ENCODE measurements at places on chromosomes 5 and 9.

DNA sequence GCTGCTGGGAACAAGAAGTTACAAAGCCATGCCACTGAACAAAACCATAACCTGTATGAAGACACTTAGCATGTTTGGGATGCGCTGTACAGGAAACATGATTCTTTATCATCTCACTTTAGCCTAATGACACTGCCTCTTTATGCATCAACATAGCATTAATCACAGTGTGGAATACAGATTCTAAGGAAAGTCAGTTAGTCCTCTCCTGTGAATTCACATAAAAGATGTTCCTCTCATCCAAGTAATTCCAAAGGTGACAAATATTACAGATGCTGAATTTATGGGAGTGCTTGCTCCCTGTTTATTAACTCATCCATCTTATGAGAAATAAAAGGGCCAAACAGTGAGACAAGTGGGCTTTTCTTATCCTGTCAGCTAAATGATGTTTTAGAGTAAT is 1677.7 kb downstream of the EFNA5 start:
- DNase-seq, result no peak

DNA sequence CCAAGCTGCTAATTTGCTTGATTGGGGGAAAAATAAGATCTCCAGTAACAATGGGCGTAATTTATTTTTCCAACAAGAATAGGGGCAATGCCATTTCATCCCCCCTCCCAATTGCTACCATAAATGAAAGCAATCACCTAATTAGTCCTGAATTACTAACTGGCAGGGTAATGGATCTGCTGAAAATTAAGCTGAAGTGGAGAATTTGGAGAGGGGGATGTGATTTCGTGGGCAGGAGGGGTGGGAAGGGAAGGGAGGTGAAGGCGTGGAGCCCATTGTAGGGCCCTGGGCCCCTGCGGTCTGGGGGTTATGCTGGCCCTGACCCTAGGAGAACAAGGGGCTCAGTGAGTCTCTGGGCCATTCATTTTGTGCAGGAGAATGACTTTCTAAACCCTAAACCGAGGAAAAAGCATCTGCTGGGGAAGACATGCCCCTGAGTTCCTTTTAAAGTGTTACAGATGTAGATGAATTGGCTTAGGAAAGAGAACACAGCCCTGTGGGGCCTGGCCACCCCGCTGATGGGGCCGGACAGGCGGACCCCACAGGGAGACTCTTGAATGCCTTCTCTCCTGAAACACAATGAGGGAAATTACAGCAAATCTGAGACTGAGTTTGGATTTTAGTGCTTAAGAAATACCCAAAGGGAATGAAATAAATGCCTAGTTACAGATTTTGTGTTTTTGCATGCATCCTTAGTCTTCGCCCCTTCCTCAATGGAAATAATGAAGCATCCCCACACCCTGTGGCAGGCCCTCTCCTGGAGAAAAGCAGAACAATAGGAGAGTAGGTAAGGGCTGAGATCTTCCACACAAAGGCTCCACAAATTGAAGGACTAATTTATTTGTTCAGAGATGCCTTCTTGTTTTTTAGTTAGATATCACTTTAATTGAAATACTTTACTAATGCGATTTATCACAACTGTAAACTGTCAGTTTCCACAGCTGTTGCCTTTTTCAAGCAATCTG is 143.2 kb downstream of the PSAT1 start:
- DNase-seq, result no peak

DNA sequence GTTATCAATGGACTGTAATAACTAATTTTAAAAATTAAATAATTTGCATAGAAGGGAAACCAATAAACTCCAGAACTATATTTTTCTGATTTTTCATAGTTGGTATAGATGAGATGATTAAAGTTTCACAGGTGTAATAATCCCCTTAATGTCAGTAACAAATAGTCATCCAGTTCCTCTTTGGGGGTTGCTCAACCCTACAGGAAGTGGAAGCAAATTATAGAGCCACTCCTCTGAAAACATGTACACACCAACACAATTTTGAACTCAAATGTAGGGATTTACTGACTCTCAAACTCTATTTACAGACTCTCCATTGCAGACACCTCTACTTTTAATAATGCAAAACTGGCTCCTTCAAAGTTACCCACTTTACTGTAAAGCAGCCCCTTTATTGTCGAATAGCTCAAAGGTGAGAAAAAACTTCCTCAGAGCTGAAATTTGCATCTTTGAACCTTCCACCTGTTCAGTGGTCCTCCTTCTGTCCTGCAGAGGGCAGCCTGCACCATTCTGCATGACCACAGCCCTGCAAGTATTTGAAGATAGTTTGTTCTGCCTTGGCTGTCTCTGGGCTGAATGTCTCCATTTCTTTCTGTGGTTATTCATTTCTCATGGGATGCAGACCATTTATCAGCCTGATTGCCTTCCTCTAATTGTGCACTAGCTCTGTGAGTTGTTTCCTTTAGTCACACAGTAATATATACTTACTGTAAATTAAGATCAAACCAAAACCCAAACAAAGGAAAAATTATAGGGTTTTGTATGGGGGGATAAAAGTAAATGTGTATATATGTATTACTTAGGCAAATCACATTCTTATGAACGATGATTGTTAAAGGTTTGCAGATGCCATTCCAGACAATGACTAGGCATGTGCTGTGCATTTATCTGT is 383.2 kb upstream of the SGCD start:
- peak; percentile 48 for DNase-seq

GRCh38 chr5:112757468-112758208 is 20.0 kb downstream of the APC start:
- peak; percentile 83 for DNase-seq

DNA sequence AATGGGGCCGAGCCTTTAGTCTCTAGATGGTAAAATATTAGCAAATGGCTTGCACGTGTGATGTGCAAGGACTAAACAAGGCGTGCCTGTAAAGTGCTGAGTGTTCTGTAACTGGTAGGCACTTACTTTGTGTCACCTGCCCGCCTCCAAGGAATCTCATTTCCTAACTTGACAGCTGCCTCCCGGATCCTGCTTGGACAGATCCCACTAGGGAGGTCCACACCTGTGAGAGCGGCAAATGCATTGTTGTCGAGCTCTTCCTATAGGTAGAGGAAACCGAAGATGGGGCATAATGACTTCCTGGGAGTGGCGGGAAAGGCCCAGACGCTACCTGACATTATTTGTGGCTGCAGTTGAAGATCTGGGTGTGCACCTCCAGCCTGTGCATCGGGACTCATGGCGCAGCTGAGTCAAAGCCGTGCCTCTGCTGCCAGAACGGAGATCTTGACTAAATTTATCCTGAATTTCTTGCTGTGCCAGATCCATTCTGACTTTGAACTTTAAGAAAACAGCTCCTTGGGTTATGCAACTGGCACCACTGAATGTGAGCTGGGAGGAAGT is 79.8 kb downstream of the TENT4A start:
- DNase-seq, result no peak
